ENCODE measurements at places on chromosomes 1 and 21.
A peak's percentile ranks its signal among the peaks of the same experiment; 100 is the strongest.

GRCh38 chr21:26140164-26140579 lies 30.4 kb downstream of the APP start:
- DNase-seq: no peak

DNA sequence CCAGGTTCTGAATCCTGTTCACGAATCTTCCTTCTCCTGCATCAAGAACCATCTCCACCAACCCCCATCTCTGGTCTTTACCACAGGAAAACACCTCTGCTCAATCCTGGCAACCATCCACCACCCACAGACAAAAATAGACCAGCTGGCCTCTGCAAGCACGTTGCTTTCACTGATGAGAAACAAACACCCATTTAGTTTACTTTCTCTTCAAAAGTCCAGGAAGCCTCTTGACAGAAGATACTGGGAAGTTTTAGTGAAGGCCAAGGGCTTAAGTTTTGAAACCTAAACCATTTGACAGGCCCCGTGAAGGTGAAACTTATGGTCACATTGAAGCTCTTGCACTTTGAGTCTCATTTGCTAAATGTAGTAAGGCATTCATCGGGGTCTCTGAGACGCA lies 122.6 kb upstream of the PPP2R5A start:
- DNase-seq: no peak

- DNase-seq: no peak
These were observed 35.8 kb upstream of the OLFM3 start for GRCh38 chr1:102032534-102032933.

GRCh38 chr1:161071886-161072371 lies 2.2 kb upstream of the ARHGAP30 start:
- DNase-seq: peak; percentile 43

GRCh38 chr1:68955424-68955823 lies 458.5 kb upstream of the DEPDC1 start:
- DNase-seq: no peak

- no peak for DNase-seq
These were observed 102.0 kb upstream of the ARHGEF16 start for GRCh38 chr1:3352299-3352951.

DNA sequence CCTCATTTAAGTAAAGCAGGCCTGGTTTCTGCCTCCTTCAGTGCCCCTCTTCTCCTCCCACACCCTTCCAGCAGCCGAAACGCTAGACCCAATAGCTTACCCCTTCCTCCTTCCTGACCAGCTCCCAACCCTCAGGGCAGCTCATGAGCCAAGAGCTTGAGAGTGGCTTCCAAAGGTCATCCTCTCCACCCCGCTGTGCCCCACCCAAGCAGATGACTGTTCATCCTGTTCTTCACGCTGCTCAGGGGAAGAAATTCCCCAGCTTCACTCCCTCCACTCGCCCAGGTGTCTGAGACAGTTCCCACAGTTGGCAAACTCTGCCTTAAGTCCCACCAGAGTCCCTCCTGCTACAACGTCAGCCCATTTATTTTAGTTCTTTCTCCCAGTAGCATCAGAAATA lies 23.4 kb downstream of the ARHGEF19 start:
- no peak for DNase-seq

DNA sequence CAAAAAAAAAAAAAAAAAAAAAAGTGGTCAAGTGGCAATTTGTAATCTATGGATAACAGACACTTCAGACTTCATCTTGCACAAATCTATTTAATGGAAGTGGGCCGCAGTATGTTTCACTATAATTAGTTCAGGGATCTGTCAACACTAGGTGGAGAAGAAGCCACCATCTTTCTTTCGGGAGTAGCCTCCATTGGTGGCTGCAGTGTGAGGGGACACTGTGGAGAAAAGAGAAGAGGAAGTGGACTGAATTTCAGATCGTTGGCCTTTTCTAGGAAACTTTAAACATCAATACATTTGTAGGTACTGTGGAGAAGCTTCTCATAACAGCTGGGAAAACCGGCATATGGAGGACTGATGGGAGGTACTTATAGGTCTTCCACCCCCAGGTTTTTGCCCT lies 8.0 kb upstream of the ELAPOR1 start:
- no peak for DNase-seq

- no peak for DNase-seq
These were observed 5.2 kb upstream of the AKNAD1 start for GRCh38 chr1:108862017-108862610.

- peak; percentile 84 for DNase-seq
These were observed 123.5 kb downstream of the PTPN14 start for GRCh38 chr1:214427871-214428277.

DNA sequence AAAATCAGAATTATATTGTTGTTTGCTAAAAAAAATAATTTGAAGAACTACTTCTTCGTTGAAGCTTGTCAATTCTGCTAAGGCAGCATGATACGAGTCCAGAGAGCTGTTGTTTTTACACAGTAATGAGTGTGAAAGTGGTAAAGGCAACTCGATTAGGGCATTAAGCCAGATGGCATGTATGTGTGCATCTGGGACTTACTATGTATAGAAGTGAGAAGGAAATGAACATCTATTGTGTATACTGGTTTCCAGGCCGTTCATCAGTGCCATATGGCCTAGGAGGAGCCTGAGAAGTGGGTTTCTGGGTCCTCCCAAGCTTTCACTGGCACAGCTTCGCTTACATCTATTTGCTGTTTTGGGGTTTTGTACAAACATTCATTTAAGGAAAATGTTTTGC lies 5.7 kb downstream of the CTPS1 start:
- DNase-seq: no peak

- no peak for DNase-seq
These were observed 25.4 kb downstream of the CELA3A start for GRCh38 chr1:22026924-22027289.

DNA sequence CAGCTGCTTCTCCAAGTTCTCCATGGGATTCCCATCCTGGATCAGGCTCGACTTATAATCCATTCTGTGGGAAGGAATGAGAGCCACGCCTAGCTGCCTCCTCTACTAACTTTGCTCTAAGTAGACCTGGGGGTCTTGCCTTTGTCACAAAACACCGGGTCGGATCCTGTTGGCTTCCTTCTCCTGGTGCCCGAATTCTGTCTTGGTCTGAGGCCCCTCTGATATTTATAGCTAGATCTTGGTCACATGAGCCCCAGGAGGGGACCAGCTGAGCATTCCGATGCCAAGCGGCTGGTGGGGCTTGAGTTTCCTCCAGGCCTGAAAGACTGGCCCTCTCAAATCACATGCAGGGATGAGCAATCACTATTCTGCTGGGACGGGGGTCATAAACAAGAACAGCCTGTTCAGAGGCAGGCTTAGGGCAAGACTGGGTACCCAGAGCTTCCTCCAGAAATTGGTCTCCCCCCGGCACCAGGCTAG lies at the start of gene TRIM63:
TSS of gene TRIM63 (minus strand) at position 199 of the 480 bp plus-strand sequence. CDS start at position 63, 136 bp downstream.
- DNase-seq: no peak

DNA sequence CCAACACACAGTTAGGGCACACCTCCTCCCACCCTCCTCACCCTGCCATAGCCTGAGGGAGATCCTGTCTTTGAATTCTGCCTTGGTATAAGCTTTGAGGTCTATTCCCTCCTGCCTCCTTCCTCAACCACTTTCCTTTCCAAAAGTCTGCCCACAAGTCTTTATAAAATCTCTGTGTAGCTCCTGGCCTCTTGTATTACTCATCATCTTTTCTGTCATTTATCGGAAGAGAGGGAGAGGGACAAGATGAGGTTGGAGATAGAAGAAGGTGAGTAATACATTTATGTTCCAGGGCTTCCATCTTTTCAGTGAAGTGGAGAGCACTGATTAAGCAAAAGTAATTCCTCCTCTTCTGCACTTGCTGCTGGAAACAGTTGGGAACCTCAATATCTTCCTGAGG lies 30.5 kb upstream of the EFCAB14 start:
- DNase-seq: no peak

DNA sequence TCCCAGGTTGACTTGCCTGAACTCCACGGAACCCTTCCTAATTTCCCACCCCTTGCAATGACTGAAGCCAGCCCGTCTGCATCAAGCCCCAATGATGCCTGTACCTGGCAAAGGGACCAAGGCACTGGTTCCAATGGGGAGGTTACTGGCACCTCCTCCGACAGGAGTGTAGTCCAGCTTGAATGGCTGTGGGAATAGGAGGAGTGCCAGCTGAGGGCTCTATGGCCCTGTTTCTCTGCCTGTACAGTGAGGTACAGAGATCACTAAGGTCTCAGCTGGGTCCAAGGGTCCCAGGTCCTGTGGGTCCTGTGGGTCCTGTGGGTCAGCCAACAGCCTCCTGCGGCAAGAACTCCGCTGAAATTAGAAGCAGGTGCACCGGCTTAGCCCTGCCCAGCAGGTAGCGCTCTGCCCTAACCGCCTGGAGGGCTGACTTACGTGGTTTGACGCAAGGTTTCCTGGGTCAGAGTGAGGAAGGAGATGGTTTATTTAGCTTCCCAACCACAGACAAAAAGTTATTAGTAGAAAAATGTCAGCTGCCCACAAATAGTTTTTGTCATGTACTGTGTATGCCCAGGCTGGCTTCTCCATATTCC lies 9.9 kb upstream of the SPRR4 start:
- no peak for DNase-seq

- DNase-seq: no peak
These were observed 98.1 kb upstream of the GJB5 start for GRCh38 chr1:34656731-34657130.

DNA sequence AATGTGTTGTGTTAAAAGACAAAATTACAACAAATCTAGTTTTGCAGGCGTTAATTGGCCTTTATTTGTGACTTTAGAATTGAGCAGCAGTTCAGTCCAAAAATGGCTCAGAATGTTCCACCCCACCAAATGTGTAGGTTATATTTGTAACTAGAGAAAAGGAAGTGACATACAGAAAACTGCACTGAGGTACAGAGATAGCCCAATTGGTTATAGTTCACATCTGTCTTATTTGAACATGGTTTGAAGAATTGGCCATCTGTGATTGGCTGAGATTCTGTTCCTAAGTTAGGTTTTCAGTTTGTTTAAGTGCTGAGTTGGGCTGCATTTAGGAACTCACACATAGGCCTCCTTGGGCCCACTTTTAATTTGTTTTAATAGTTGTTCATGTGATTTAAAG lies 12.0 kb upstream of the FMO2 start:
- DNase-seq: no peak

DNA sequence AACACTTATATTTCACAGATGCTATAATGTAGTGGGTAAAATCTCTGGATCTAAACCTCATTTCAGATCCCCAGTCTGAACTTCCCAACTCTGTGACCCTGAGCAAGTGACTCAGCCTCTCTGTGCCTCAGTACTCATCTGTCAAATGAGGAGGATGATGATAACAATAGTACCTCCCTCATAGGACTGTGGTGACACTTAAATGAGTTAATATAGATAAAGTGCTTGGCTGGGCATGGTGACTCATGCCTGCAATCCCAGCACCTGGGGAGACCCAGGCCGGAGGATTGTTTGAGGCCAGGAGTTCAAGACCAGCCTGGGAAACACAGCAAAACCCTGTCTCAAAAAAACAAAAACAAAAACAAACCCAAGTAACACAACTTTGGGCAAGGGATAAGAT lies 4.7 kb upstream of the ECE1 start:
- peak; percentile 68 for DNase-seq

GRCh38 chr1:77697441-77697840 lies 15.0 kb upstream of the ZZZ3 start:
- DNase-seq: no peak

- DNase-seq: peak; percentile 34
These were observed 137.4 kb downstream of the BACH1 start for GRCh38 chr21:29436143-29436542.

DNA sequence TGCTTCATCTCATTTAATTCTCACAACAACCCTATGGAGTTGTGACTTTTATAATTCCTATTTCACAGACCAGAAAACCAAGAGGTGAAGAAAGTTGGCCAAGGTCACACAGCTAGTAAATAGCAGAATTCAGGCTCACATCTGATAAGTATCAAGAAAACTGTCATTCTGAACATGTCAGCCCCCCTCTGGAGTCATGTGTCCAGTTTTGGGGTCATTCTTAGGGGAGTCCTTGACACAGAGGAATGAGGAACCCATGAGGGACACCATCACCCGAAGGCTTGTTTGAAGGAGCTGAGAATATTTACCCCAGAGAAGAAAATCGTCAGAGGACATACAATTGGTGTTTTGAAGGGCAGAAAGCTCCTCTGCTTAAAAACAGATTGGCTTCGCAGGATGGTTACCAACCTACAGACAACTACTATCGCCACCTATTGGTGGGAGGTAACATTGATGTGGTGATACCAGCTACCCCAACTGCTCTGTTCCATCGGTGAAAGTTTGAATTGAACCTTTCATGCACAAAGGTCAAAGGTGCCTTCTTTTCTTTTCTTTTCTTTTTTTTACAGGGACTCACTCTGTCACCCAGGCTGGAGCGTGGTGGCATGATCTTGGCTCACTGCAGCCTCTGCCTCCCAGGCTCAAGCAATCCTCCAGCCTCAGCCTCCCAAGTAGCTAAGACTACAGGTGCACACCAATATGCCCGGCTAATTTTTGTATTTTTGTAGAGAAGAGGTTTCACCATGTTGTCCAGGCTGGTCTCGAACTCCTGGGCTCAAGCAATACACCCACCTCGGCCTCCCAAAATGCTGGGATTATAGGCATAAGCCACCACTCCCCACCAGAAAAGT lies 31.3 kb downstream of the NCMAP start:
- peak; percentile 42 for DNase-seq

GRCh38 chr1:197360068-197360467 lies 92.0 kb downstream of the CRB1 start:
- DNase-seq: no peak

DNA sequence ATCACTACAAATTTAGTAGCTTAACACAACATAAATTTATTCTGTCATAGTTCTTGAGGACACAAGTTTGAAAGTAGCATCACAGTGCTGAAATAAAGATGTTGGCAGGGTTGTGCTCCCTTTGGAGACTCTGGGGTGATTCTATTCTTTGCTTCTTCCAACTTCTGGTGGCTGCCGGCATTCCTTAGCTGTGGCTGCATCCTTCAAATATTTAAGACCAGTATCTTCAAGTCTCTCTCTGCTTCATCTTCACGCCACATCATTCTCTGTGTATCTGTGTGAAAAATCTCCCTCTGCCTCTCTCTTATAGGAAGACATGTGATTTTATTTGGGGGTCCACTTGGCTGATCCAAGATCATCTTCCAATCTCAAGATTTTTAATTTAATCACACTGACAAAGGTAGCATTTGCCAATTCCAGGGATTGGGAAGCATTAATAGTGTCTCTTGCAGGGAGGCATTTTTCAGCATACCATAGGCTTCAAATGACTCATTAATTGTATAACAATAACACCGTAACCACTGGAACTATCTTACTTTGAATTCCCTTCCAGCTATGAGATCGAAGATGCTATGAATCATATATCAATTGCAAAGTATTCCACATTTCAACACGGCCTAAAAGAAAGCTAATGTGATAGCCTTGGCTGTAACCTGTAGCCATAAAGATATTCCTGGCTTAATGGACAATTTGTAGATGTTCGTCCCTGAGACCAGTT lies 74.6 kb downstream of the DPT start:
- no peak for DNase-seq

DNA sequence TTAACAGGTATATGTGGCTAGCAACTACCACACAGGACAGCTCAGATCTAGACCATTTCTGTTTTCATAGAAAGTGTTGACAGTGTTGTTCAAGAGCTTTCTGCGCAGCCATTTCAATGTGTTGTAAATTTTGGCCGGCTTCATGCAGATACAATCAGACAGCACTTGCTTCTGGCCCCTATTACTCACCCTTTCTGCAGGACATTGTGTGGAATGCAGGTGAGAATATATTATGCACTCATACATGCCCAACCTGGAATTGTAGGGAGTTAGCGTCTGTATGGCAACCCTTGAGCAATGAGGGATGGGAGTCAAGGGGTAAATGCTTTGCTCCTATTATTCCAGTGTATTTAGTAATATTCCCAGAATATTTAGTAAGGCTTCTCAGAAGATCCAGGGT lies 180.9 kb upstream of the PLXNA2 start:
- DNase-seq: no peak

GRCh38 chr1:39230261-39231190 lies 26.0 kb downstream of the MACF1 start:
- no peak for DNase-seq

Measured in stimulated activated CD4-positive, alpha-beta T cell treated with anti-CD3 and anti-CD28 coated beads, Interleukin-1b, Interleukin-23, amount 100 ng/mL, for 48 hours (primary cell).